Right cardiac atrium (tissue), 5 donors: ENCODE measurements at places on chromosomes 6 and 20.

DNA sequence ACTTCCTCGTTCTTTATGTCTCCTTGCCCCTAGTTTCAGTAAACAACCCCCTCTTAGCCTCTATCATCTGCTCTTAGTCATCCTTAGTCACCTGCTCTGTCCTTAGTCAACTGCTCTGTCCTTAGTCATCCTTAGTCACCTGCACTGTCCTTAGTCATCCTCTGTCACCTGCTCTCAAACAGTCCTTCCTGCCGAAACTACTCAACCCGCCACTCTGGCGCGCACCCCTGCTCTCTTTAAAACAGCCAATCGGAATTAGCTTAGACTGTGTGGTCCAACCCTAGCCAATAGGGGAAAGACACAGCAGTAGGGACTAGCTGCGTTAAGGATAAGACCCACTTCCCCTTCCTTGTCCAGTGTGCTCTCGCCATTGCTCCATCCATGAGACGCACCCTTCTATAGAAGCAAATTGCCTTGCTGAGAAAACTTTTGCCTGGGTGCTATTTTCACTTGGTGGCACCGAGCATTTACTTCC, 73.9 kb downstream of the BACH2 start:
- no peak for DNase-seq

- DNase-seq: no peak
These were observed 21.4 kb downstream of the CRYBG1 start for GRCh38 chr6:106381881-106382280.

- DNase-seq: no peak
These were observed 20.5 kb upstream of the PI3 start for GRCh38 chr20:45154183-45154582.

- no peak for DNase-seq
These were observed 29.7 kb upstream of the TBXT start for GRCh38 chr6:166197361-166197760.

- DNase-seq: no peak
These were observed 18.2 kb upstream of the SASH1 start for GRCh38 chr6:148324297-148324985.

- no peak for DNase-seq
These were observed 9.1 kb upstream of the MANBAL start for GRCh38 chr20:37280403-37280802.

DNA sequence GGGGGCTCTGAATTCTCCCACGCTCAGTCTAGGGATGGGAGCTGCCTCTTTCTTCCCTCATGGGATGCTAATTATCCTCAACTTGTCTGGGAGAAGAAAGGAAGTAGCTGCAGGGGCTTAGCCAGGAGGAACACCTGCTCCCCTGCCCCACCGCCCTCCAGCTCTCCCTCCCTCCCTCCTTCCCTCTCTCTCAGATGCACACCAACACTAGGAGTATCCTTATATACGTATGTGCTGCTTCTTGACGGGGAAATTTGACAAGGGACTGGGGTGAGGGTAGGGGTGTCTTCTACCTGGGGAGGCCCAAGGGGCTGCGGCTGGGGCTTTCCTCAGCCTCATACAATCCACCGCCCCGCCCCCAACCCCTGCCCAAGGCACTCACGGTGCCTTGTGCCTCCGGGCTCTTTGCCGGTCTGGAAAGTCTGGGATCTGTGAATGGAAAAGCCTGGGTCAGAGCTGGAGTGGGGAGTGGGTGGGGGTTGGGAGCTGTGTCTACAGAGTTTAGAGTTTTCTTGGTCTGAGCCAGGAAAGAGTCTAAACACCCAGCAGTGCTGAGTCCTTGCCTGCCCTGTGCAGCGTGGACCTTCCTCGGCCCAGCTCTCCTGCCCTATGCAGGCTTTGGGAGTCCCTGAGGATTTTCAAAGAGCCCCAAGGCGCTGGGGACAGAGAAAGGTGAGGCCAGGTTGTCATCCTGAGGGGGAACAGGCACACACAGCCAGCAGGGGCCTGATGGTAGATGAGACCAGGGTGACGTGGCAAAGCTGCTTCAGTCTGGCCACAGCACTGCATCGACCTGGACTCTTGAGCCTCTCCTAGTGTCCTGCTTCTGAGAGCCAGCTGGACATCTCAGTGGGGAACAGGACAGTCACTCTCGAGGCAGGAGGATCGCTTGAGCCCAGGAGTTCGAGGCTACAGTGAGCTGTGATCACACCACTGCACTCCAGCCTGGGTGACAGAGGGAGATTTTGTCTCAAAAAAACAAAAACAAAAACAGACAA, 29.3 kb upstream of the EMILIN3 start:
- DNase-seq: peak; percentile 85

DNA sequence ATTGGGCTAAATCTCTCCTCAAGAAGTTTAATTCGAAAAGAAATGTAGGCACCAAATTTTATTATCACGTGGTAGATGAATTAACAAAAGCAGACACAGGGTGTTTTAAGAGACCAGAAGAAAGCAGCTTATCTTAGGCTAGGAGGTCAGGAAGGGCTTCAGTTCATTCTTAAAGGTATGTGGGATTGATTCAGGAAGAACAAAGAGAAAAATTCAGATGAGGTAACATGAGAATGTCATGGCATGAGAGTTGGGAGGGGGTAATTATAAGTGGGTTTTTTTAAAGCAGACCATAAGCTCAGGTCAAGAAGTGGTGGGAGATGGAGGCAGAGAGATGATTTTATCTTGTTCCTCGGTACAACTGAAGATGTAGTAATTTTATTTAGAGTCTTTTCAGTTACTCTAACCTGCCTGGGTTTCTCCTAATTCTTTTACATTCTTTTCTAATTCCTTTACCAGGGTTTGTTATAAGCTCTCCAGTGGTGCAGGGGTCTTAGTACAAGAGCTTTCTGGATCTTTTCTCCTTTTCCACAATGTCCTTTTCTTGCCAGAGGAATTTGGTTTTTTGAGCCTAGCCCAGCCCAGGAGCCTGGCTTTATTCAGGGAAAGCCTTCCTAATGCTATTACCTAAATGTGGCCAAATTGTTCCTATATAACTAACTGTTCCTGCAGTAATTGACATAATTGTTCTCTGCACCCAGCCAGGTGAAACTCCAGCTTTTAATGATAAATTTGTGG, 474.1 kb upstream of the BTBD3 start:
- DNase-seq: no peak

DNA sequence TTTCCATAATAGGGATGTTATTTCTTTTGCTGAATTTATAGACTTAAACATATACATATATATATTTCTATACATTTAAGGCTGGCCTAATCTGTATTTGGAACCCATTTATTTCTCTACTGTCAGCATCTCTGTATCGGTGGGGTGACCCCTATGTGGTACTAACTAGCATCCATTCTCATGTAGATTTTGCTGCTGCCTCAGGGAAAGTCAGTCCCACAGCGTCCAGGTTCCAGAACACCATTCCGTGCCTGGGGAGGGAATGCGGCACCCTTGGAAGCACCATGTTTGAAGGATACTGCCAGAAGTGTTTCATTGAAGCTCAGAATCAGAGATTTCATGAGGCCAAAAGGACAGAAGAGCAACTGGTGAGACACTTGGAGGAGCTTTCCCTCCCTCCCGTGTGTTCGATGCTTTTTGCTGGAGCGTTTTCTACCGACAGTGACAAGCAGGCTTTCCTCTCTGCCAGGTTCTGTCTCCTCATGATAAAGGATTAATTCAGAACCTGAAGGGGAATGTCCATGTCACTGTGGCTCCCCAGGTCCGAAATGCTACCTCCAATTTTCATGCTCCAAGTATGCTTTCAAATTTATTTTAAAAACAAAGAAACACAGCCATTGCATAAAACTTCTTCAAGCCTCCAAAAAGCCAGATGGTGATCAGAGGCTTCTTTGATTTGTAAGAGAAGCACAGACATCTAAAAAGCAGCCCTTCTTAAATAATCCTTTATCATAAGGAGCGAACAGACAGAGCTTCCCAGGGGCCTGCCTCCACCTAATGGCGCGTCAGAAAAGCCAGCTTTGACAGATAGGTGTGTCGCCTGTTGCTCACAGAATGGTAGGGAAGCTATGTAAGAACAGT, 13.1 kb downstream of the TNFAIP3 start:
- no peak for DNase-seq

GRCh38 chr6:20861481-20861880, 327.2 kb downstream of the CDKAL1 start:
- no peak for DNase-seq

- DNase-seq: no peak
These were observed 65.3 kb upstream of the ZNF217 start for GRCh38 chr20:53658973-53659372.

DNA sequence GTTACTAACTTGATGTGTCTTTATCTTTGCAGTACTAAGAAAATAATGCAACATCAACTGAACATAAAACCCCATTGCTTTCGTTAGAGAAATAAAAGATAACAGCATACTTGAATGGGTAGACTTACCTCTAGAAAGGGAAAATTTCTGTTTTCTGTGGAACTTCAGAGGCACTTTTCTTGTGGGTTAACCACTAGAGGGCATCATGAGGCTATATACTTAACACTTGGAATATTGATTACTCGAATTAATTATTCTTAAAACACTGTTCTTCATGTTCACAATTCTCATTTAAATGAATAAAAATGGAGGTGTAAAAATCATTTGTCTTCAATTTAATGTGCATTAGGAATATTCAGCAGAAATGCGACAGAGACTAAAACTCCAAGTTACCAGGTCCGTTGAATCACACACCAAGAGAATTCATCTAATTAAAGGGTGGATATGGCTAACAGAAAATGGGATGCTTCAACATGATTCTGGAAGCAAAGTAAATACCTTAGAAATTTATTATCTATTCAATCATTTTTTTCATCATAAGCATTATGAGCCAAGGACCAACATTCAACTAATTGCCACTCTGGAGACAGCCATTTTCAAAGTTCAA, 330.8 kb upstream of the PREP start:
- DNase-seq: no peak

GRCh38 chr6:79801362-79801761, 146.0 kb downstream of the ELOVL4 start:
- DNase-seq: no peak

- peak; percentile 33 for DNase-seq
These were observed 91.8 kb upstream of the NHSL1 start for GRCh38 chr6:138590796-138591709.

DNA sequence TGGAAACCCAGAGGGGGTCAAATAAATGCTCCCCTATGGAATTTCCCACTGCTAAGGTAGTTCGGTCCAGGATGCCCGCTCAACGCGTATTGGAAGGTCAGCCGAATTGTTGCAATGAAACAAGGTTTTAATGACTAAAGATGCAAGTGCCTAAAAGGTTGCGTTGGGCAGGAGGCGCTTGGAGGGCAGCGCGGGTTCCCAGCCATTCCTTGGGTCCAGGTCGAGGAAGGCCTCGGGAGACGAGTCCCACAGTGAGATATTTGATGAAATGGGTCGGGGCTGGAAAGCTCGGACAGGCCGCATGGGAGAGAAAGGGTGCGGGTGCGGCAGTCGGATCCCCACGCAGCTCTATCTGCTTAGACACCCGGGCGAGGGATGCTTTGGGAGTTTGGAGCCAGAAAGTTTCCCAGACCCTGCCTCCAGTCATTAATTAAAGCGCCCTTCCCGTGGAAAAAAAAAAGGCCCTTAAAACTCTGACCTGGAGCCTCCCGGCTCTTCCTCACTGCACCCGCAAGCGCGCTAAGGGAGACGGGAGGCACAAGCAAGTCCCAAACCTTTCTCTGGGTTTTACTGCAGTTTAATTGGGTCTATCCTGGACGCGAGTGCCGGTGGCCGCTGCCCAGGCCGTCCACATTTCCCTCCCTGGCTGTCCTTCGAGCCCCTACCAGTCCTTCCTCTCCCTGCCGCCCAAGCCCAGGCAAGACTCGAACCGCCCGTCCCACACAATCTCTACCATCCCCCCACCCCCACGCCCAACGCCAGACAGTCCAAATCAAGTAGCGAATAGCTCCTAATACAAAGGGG, 24.2 kb downstream of the TFAP2A start:
- DNase-seq: no peak

DNA sequence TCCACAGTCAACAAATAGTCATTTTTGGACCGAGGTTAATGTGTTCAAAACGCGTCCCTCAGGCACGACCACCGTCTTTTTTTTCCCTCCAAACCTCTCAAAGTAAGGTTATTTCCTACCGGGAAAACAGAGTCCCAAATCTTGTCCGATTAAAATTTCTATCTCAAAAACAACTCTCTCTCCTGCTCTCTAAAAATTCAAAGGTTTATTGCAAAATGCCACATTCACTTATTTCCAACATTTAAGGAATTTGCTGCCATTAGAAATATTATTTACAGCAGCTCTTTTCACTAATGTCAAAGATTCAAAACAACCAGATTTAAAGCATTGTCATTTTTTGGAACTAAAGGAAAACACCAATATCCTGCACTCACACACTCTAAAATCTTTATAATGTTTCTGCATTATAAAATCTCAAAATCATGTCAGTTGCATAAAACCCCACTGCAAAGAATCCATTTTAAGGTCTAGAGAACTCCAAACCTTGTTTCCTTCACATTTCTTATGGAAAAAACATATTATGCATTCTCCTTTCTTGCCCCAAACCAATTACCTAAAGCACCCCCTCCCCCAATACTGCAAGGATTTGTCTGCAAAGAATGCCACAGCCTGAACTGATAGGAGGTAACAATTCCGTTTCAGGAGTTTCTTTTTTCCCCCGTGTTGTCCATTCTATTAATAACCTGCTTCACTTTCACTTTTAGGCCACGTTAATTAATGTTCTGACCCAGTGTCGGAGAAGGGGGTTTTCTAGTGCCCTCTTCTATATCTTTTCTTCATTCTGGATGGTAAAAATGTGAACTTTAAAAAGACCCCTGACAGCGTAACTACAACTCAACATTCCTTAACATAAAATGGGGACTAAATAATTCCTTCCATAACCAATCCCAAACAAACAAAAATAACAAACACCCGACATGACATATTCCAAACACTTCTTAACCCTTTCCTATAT, 1.4 kb downstream of the NRN1 start:
- no peak for DNase-seq

DNA sequence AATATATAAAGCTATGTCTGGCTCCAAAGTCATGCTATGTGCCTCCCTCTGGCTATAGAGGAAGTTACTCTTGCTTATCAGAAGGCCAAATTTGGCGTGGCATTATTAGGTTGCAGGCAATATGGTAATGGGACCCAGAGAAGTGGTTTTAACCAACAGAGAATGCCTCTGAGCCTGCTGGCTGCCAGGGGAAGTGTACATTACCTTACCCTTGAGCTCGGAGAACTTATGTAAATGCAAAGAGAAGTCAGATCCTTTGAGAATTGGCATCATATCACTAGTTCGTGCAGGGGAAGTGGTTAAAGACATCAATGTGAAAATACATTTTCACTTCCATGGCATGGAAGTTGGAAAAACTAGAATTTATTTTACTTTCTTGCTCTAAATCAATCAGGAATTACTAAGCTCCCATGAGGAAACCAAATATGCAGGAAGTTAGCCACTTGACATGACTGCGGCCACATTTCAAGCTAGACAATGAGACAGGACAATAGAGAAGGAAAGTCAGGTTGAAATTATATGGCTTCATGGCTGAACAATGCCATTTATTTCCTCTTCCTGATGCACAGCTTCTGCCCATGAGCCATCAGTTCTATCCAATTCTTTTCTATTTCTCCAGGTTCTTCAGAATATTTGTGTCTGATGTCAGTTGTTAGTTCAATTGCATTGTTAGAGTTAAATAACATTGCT, 134.0 kb upstream of the PHACTR1 start:
- no peak for DNase-seq
